Breast epithelium (tissue), 4 donors: ENCODE measurements at places on chromosomes 5 and 9.

- DNase-seq, result no peak
Observed at GRCh38 chr5:150163547-150164059, 3.0 kb upstream of the CDX1 start.

- DNase-seq, result no peak
Observed at GRCh38 chr9:70013598-70014196, 30.0 kb upstream of the MAMDC2 start.

DNA sequence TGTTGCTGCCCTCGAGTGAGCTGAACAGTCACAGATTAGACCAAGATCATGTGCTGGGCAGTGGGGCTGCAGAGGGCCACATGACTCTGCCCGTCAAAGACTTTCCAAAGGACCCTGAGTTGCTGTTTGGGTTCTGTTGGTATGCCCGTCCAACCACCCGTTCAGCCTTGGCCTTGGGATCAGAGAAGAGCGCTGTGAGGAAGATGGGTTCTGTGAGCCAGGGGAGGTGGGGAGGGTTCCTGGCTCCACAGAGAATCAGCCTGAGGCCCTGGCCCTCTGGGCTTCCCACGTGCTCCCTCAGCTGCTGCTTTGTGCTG lies 72.6 kb downstream of the RGS3 start:
- DNase-seq, result no peak

- DNase-seq, result no peak
Observed at GRCh38 chr9:90773617-90774016, 28.0 kb upstream of the SYK start.

DNA sequence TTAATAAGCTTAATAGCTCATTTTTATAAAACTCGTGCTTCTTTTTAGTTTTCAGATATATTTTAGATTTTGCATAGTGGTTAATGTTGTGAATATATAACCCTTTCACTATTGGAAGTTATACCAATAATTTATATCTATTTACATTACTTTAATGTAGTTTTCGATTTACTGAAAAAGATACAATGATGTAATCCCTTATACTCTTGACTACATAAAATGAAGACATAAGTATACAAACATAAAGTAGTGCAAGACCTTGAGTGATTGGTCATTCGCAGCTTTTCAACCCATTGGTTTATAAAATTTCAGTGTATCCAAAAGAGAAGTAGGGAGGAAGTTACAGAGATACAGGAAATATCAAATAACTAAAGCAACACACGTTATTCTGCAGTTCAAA lies 84.3 kb upstream of the GRHPR start:
- DNase-seq, result no peak

GRCh38 chr9:107793541-107793940 lies 304.0 kb upstream of the KLF4 start:
- DNase-seq, result no peak

DNA sequence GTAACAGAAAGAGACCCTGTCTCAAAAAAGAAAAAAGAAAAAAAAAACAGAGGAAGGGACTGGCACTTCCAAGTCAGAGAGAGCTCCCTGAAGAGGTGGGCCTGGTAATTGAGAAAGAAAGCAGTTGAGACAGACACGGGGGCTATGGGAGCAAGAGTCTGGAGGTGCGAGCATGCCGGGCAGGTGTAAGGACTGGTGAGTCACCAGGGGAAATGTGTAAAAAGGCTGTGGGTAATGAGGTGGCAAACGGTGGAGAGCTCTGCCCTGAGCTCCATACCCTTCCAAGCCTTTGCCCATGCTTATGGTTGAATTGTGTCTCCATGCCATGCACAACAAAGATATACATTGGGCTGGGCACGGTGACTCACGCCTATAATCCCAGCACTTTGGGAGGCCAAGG lies 18.0 kb upstream of the JADE2 start:
- no peak for DNase-seq

DNA sequence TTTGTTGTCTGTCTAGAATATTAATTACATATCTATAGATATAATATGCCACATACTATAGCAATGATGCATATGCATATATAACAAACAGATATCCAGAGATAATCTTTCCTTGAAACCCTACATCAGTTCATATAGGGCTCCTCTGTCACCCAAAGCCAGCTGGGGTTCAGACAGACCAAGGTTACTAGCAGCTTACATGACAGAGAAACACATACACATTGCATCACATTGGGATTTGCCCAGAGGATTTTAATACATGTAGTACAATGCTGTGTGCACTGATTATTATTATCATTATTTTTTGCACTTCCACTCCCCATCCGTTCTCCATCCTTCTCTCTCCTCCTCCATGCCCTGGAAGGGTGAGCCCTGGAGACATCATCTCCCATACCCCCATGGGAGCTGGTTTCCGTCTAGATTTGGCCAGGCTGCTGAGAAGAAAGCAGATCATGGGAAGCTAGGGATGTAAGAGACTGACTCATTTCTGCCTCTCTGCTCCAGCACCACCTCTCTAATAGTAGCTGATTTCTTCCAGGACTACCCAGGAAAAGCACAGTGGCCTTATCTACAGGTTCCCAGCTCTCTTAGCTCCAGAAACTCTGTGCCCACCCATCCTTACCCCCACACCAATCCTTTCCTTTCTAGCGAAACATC lies 23.3 kb downstream of the FST start:
- no peak for DNase-seq

- DNase-seq, result no peak
Observed at GRCh38 chr5:131757830-131758519, 38.8 kb downstream of the FNIP1 start.

DNA sequence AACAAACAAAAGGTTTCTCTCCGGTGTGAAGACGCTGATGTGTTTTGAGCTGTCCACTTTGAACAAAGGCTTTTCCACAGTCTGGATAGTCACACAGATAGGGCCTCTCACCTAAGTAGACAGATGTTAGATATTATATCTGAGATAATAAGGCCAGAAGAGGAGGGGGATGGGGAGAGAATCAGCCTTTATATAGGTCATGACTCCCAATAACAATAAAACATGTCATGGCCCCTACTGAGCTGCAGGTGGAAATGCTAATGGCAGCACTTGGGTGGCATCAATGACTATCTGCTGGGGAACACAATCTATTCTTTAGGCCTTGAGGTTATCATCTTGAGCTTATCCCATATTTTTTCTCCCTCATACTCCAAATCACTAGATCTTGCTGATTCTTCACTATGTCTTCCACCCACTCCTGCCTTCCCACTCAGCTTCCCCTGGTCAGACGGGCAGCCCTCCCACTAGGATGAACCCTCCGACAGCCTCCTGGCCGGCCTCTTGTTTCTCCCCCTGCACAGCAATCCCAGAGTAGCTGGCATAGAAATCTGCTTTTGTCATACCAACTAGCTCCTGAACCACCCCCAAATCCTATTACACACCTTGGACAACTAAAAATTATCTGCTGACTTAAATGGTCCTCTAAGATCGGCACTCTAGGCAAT lies 11.5 kb upstream of the SLC35D2 start:
- no peak for DNase-seq

DNA sequence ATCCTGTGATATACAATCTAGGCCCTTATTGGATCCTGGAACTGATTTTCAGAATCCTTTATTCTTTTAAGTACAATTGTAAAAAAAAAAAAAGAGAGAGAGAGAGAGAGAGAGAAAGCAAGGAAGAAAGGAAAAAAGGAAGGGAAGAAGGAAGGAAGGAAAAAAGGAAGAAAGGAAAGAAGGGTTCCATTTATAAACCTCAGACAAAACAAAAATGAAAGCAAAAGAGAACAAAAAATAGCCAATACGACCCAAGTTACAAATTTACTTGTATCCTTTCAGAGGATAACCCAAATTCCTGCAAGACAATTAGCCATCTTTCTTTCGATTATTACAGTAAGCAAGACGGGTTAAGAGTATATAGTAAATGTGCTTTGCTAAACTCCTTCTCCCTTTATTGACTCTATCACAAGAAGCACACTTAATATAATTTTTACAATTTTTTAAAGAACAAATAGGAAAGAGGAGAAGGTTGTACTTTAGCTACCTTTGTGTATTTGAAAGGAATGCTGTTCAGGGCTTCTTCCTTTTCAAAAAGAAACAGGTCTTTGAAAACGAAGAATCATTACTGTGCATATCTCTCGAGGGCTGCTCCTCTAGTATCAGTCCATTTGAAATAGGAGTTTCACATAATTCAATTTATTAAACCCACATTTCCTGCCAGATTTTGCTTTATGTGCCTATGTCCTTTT lies 543.3 kb downstream of the RAB3C start:
- DNase-seq, result no peak

DNA sequence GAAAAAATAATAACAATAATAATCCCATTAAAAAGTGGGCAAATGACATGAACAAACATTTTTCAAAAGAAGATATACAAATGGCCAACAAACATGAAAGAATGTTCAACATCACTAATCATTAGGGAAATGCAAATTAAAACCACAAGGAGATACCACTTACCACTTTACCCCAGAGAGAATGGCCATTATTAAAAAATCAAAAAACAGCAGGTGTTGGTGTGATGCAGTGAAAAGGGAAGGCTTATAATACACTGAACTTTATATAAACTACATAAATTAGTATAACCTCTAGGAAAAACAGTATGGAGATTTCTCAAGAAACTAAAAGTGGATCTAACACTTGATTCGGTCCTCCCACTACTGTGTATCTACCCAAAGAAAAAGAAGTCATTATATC lies 81.9 kb downstream of the DROSHA start:
- no peak for DNase-seq

- no peak for DNase-seq
Observed at GRCh38 chr5:120415985-120416384, 48.1 kb upstream of the PRR16 start.

- no peak for DNase-seq
Observed at GRCh38 chr5:153888781-153889180, 149.9 kb downstream of the FAM114A2 start.

DNA sequence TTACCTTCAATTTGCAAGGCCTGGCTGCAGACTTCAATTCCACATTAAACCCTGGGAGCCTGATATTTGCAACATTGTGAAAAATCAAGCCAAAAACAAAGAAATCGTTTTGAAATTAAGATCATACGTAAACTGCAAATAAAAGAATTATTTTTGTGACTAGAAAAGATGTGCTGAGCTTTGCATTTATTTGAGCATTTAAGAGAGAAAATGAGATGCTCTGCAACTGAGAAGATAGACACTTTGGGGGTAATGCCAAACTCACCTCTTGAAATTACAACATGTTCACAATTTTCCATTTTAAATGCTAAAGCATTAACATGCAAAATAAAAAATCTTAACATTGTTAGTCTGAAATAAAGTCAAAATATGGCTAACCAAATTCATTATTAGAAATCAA lies 46.6 kb downstream of the CSNK1A1 start:
- no peak for DNase-seq
